ENCODE measurements at places on chromosomes 12 and 14.

- DNase-seq = no peak
Measured at GRCh38 chr12:13222076-13222475, 25.6 kb downstream of the EMP1 start.

DNA sequence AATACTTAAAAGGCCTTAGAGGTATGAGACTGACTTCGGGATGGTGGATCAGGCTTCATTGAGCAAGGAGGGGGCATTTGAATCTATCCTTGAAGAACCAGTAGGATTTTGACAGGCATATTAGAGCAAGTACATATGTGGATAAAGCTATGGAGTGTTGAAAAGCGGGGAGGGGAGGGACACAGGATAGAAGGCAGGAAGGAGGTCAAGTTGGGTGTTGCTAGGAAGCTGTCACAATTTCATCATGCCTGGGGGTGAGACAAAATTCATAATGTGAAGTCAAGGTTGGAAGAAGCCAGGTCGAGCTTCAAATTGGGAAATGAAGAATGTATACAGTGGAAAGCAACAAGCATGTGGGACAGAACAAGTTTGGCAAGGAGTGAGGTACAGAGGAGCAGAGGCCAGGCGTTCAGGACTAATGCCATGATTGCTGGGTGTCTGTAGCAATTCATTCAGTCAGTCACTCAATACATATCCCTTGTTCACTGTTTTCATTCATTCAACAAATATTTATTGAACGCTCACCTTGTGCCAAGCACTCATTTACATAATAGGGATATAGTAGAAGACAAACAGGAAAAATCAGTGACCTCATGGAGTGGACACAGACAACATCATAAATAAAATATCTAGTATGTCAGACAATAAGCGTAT lies 58.3 kb upstream of the LTA4H start:
- DNase-seq = no peak

DNA sequence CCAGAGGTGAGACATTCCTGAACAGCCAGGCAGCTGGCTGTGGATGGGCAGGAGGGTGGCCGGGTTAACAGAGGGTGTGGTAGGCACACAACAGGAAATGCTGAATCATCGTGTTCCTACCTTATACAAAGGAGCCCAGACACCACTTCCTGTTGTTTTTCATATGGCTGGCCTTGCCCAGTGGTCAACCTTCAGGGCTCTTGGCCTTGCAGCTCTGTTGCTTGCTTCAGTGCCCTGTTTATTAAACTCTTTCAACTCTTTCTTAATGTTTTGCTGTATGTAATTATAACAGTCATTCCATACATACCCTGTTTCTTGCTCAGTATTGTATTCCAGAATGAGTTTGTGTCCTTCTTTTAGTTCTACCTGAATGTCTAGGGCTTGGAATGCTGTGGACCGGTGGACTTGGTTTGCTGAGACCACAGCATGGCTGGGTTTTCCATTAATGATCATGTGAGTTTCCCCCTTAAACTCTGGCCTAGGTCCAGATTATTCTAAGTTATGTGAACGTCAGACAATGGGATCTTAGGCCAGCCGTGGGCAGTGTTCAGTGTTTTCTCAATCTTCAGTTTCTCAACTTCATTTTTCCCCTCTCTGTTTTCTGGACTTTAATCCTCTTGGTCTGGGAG lies 11.9 kb downstream of the CFAP54 start:
- peak; percentile 38 for DNase-seq

DNA sequence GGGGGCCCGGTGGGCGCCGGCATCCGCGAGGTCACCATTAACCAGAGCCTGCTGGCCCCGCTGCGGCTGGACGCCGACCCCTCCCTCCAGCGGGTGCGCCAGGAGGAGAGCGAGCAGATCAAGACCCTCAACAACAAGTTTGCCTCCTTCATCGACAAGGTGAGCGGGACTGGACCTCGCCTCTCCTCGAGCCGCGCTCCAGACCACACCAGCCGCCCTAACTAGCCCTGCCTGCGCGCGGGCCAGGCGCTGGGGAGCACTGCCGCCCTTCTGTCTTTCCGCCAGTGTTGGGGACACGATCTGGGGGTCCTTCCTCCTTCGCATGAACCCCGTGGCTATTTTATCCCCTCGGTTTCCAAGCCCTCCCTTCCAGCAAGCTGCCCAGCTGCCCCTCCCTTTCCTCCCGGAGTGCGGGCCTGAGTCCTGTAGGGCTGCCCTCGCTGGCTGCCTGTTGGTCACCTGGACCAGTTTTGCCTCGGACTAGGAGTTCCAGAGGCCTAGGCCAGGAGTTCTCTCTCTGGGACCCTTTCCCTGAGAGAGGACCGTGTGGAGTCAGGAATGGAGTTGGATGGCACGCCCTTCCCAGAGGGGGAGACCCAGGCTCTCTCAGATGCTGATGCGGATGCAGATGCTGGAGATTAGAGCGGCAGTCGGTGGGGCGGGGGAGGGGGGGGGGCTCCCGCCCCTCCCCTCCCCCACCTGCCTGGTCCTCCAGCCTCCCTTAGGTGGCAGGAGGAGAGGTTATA lies 592 bp downstream of the KRT7 start:
- no peak for DNase-seq

GRCh38 chr14:77151918-77152588 lies 10.5 kb upstream of the ZDHHC22 start:
- DNase-seq = peak; percentile 75

- DNase-seq = peak; percentile 52
Measured at GRCh38 chr14:34851395-34851794, 23.8 kb downstream of the BAZ1A start.

GRCh38 chr12:52202361-52203078 lies 10.7 kb upstream of the KRT80 start:
- DNase-seq = no peak

- peak; percentile 38 for DNase-seq
Measured at GRCh38 chr14:103296007-103296406, 38.0 kb upstream of the EIF5 start.

GRCh38 chr14:82850576-82850975 lies 1316.9 kb upstream of the SEL1L start:
- DNase-seq = no peak

DNA sequence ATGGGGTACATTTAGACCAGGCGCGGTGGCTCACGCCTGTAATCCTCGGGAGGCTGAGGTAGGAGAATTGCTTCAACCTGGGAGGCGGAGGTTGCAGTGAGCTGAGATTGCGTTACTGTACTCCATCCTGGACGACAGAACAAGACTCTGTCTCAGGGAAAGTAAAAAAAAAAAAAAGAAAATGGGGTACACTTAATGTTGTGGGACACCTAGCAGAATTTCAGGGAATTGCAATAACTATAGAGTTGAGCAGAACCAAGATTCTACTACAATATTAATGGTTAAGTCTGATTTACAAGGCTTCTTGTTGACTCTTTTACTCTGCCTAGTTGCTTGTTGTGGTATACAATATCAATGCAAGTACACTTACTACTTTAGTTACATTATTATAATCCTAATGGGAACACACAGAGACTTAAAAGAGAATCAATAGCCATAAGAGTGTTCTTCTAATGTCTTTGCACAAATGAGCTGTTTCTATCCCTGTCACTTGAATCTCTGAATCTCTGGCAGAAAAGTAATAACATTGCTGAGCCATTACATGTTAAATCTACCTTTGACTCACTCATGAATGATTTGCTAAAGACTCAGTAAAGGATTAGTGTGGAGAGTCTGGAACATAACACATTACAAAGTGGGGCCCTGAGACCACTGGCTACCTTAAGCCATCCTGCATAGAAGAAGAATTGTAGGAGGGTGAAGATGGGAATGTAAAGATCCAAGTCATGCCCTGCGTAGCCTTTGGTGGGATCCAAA lies 22.7 kb downstream of the BEST3 start:
- DNase-seq = no peak
